Mesothelial cell of epicardium (in vitro differentiated cells): ENCODE measurements at places on chromosomes 11 and 22.

- DNase-seq, result no peak
- no peaks in the 10 kb centered on the region for H3K27me3 ChIP-seq
- peak overlapping the region; percentile 28 for H3K27ac ChIP-seq
- no peaks in the 10 kb centered on the region for H3K36me3 ChIP-seq
- H3K4me3 ChIP-seq, result no peak overlapping the region
- H3K4me1 ChIP-seq, result peaks cover 17% of the 10 kb centered on the region
These were observed 13.7 kb upstream of the BCL9L start for GRCh38 chr11:118939404-118939915.

DNA sequence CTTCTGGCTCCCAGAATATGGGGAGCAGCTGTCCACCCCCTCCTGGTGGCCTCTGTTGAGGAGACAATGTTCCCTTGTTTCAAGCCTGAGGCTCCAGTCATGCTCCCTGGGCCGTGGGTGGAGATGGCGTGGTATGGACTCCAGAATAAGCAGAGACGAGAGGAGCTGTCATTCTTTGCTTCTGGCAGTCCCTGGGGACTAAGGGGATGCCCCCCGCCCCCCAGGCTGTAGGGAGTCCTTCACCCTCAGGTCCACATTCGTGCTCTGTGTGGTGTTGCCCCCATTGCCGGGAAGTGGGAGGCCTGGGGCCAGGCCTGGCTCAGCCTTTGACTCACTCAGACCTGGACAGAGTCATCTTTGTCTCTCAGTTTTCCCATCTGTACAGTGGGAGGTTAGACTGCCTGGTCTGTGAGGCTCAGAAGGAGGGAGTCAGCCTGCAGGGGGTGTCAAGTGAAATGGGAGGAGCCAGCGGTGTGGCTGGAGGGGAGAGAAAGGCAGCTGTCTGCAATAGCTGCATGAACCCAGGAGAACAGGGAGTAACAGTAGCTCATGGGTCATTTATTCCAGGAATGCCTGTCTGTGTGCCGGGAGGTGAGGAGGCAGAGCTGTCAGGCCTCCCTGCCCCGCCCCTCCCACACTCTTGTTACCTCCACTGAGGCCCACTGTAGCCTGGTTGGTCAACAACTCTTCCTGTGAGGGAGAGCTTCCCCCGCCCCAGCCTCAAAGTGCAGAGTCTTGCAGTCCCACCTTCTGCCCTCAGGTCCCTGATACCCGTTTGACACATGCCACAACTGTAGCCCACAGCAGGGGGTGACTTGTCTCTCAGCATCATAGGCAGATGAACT lies 6.3 kb downstream of the ARHGEF17 start:
- no peaks in the 10 kb centered on the region for H3K27me3 ChIP-seq
- no peak for DNase-seq
- H3K36me3 ChIP-seq, result peaks cover 9% of the 10 kb centered on the region
- peak overlapping the region; percentile 98 for H3K27ac ChIP-seq
- peak overlapping the region; percentile 77 for H3K4me3 ChIP-seq

- no peak overlapping the region for H3K27ac ChIP-seq
- DNase-seq, result no peak
- H3K4me1 ChIP-seq, result peaks cover 32% of the 10 kb centered on the region
- H3K36me3 ChIP-seq, result peaks cover 4% of the 10 kb centered on the region
These were observed 29.7 kb downstream of the GNB1L start for GRCh38 chr22:19824926-19825339.

DNA sequence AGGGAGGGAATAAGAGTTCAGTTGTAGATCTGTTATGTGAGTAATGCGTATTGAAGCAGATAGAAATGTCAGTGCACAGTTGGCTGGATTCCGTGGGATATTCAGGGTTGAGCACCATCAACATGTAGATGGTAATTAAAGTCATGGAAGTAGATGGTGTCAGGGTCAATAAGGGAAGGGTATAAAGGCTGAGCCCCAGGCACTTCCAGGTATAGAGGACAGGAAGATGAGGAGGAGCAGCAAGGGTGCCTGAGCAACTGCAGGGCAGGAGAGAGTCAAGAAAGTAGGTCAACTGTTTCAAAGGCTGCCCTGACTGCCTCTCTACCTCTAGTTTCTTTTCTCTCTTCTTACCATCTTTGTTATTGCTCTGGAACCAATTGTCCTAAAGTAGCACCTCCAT lies 85.9 kb downstream of the MICAL2 start:
- H3K36me3 ChIP-seq, result no peaks in the 10 kb centered on the region
- DNase-seq, result no peak
- no peaks in the 10 kb centered on the region for H3K27me3 ChIP-seq
- H3K4me1 ChIP-seq, result peaks cover 26% of the 10 kb centered on the region
- H3K27ac ChIP-seq, result no peak overlapping the region

DNA sequence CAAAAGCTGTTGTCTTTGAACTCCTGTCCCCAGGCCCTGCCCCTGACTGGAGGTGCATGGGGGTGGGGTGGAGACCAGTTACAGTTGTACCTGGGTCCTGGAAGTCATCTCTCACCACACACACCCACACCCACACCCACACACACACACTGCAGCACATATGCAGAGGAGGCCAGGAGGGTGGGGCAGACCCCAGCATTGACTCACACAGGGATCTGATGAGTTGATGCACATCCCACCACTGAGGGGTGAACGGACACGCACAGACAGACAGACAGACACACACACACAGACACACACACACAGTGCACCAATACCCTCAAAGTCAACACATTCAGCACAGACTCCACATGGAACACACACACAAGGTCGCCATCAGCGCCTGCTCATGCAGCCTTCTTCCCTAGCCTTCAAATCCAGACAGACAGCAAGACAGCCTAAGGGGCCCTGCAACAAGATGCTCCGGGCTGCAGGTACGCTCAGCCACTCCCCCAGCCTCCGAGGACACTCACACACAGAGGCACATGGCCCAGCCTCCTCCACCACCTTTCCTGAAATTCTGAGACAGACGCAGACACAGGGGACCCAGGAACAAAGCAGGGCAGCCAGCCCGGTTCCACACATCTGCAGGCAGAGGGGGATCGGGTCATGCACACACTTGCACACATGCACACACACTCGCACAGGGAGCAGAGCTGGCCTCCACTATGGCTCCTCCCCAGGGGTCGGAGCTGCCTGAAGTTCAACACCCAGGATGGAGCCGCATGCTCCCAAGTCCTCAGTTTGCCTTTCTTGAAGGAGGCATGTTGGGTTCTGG lies 26.5 kb downstream of the SYT7 start:
- no peaks in the 10 kb centered on the region for H3K36me3 ChIP-seq
- DNase-seq, result no peak
- H3K27me3 ChIP-seq, result peaks cover 42% of the 10 kb centered on the region
- no peak overlapping the region for H3K27ac ChIP-seq
- no peak overlapping the region for H3K4me3 ChIP-seq

GRCh38 chr11:114330373-114330772 lies 34.2 kb downstream of the NNMT start:
- no peak overlapping the region for H3K4me3 ChIP-seq
- DNase-seq, result no peak
- peaks cover 14% of the 10 kb centered on the region for H3K27me3 ChIP-seq
- no peak overlapping the region for H3K27ac ChIP-seq
- no peaks in the 10 kb centered on the region for H3K4me1 ChIP-seq

DNA sequence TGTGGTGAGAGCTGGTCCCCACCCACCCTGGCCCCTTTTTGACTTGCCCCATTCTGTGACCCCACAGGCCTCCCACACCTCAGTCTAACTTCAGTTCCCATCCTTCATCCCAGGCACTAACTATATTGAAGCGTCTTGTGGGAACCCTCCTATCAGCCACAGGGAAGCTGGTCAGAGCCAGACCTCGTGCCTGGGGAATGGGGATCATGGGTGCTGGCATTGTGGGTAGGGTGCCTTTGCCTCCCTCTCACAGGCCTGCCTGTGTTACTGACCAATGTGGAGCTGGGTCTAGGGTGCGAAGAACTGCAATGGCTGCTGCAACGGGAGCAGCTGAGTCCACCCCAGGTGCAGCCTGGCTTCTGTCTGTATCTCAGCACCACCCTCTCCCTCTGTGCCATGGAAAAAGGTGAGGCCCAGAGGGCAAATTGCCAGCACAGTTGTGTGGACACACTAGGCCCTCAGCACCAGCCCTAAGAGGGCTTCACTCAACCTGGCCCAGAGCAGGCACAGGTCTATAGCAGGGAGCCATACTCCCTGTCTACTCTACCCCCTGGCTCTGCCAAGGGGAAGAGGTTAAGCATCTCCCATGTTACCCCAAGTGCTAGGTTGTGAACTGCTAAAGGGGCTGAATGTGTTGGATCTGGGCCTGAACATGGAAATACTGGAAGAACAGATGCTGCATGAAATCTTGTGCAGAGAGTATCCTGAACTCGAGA lies 37.3 kb downstream of the RRP8 start:
- H3K4me1 ChIP-seq, result no peaks in the 10 kb centered on the region
- no peak for DNase-seq
- H3K36me3 ChIP-seq, result peaks cover 4% of the 10 kb centered on the region

GRCh38 chr11:130744794-130745193 lies 171.5 kb downstream of the SNX19 start:
- H3K4me1 ChIP-seq, result no peaks in the 10 kb centered on the region
- H3K4me3 ChIP-seq, result no peak overlapping the region
- H3K27ac ChIP-seq, result no peak overlapping the region

DNA sequence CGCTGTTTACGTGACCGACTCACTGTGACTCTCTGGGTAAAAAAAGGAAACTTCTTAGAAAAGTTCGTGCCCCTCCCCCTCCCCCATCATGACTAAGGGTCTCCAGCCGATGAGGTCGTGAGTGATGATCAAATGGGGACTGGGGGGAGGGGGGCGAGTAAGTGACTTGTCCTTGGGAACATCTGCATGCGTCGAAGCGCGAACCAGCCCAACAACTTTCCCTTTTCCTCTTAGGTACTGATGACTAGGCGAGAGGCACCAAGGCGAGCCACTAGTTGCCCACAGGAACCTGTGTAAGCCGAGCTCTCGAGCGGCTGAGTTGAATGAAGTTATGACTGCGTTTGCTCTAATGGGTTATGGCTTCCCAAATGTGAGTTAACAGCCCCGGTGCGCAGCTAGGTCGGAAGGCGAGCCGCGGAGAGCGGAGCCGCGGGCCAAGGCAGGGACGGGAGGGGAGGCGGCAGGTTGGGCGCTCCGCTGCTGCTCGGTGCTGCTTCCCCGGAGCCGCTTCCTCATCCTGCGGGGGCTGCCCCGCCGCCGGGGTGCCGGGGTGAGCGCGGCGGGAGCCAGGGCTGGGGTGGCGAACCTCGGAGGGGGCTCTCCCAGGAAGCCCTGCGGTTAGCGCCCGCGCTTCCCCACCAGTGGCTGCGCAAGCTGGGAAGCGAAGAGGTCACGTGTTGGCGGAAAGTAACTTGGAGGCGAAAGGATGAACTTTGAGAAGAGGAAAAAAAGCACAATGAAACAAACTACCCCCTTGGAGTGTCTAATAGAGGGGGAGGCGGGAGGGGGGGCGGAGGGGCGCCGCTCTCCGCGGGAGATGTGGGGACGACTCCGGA lies 22.1 kb upstream of the BDNF start:
- H3K36me3 ChIP-seq, result no peaks in the 10 kb centered on the region
- no peak overlapping the region for H3K27ac ChIP-seq
- peaks cover 29% of the 10 kb centered on the region for H3K4me1 ChIP-seq
- DNase-seq, result no peak
- peak overlapping the region; percentile 78 for H3K4me3 ChIP-seq
- peaks cover 94% of the 10 kb centered on the region for H3K27me3 ChIP-seq

- H3K27me3 ChIP-seq, result peaks cover 14% of the 10 kb centered on the region
- H3K36me3 ChIP-seq, result no peaks in the 10 kb centered on the region
- DNase-seq, result no peak
- no peak overlapping the region for H3K27ac ChIP-seq
- H3K4me3 ChIP-seq, result no peak overlapping the region
These were observed 101.1 kb downstream of the MUC15 start for GRCh38 chr11:26470992-26471391.

DNA sequence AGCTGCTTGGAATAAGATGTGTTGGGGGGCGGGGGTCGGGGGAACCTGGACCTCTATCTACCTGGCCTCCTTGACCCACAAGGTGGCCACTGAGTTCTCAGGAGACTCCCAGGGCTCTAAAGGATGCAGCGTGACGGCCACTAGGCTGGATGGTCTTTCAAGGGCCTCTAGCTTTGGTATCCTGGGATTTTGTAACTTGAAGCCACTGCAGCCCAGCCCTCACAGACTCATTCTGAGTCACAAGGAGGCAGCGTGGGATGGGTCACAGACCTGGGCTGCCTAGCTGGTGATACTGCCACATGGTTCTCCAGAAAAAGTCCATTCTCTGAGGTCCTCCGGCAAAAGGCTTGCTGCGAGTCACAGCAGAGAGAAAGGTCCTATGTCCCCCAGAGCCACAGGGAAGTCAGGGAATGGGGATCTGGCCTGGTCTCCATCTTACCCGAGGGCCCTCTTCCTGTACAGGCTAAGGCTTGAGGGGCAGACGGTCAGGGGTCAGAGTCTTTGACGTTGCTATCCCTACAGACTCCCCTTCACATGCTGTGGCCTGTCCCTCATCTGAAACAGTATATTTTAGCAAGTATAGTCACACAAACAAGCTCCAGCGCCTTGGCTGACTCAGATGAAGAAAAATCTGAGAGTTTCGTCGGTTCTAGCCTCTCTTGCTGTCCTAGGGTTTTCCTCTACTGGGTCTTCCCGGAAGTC lies 52.4 kb downstream of the KCNC1 start:
- no peak overlapping the region for H3K27ac ChIP-seq
- peaks cover 1% of the 10 kb centered on the region for H3K27me3 ChIP-seq
- no peak for DNase-seq
- no peaks in the 10 kb centered on the region for H3K4me1 ChIP-seq
- no peak overlapping the region for H3K4me3 ChIP-seq

GRCh38 chr11:76543006-76543703 lies 98.3 kb downstream of the EMSY start:
- no peaks in the 10 kb centered on the region for H3K27me3 ChIP-seq
- no peak overlapping the region for H3K27ac ChIP-seq
- H3K4me1 ChIP-seq, result peaks cover 8% of the 10 kb centered on the region
- DNase-seq, result no peak
- peaks cover 44% of the 10 kb centered on the region for H3K36me3 ChIP-seq
- H3K4me3 ChIP-seq, result no peak overlapping the region
